ENCODE measurements at places on chromosomes 3 and 15.

DNA sequence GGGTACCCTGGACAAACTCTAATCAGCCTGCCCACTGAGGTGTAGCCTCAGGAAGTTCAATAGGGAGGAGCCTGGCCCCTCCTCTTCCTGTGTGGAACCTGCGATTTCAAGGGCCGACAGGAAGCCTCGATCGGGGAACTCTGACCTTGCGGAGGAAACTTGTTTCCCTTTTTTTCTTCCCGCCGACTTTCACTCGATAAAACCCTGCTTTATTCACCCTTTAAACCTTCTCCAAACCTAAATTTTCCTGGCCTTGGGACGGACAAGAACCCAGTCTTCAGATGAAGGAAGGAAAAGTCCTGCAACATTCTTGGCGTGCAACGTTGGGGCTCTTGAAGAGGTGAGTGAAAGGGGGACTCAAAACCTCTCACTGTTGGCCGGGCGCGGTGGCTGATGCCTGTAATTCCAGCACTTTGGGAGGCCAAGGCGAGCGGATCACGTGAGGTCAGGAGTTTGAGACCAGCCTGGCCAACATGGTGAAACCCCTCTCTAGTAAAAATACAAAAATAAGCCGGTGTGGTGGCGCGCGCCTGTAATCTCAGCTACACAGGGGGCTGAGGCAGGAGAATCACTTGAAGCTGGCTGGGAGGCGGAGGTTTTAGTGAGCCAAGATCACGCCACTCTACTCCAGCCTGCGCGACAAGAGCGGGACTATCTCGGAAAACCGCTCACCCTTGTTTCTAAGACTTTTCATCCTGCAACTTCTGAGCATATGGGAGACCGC lies 208.2 kb downstream of the ZNF385D start:
- DNase-seq, result no peak

GRCh38 chr3:159323848-159324247 lies 522.0 kb downstream of the MFSD1 start:
- no peak for DNase-seq

DNA sequence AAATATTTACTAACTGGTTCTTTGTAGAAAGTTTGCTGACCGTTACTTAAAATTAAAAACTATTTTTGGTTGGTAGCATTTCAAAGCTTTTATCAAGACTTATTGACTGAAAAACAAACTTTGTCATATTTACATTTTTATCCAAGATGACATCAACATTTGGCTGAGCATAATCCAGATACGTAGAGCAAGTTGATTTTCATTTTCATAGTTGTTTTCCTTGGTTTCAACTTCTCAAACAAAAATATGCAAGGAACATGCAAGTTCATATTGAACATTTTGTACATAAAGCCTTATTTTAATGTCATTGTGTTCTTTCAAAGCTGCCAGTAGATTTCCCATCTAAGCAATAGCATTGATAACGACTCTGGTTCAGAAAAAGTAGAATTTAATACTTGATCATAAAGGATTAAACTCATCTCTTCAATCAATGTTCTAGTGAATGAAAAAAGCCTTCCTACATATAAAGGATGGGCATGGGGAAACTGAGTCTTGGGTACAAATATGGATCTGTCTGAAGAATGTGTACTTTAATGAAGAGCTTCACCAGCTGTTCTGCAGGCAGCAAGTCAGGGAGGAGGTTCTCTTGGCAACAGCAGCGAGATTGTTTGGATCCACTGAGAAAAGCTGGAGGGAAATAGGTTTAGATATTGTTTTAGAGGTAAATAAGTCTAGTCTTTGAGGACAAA lies 5.6 kb downstream of the RAB8B start:
- no peak for DNase-seq

DNA sequence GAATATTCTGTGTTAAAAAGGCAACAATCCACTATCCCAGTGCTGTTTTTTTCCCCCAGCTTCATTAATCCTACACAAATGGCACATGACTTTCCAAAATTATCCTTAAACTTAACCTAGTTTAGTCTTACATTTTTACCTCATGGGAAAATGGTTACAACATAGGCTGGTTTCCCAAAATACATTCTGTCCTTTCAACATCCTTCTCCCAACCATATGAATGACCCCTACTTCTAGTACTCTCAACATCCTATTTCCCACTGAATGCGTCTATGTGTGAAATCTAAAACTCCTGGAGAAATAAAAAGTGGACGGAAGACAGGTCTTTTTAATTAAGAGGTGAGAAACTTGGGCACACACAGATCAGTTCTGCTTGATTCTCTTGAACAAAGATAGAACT lies 33.3 kb downstream of the ATOSA start:
- no peak for DNase-seq

GRCh38 chr15:51368751-51369450 lies 27.4 kb downstream of the GLDN start:
- DNase-seq, result no peak

DNA sequence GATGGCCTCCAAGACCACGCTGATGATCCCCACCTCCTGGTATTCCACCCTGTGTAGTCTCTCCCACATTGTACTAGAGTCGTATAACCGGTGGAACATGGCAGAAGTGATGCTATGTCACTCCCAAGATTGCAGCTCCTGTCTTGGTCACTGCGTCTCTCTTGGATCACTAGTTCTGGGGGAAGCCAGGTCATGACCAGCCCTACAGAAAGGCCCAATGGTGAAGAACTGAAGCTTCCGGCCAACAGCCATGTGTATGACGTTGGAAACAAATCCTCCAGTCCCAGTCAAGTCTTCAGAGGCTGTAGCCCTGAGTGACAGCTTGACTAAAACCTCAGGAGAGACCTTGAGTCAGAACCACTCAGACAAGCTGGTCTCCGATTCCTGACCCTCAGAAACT lies 61.9 kb upstream of the FNDC3B start:
- DNase-seq, result no peak

DNA sequence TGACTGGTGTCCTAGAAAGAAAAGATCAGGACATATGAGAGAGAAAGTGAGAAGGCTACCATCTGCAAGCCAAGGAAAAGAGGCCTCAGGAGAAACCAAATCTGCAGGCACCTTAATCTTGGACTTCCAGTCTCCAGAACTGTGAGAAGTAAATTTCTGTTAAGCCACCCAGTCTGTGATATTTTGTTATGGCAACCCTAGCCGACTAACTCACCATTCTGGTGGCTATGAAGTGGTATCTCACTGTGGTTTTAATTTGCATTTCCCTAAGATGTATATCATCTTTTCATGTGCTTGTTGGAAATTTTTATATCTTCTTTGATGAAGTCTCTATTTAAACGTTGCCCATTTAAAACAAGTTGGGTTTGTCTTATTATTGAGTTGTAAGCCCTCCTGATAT lies 40.6 kb downstream of the ILDR1 start:
- no peak for DNase-seq

GRCh38 chr3:135896613-135897012 lies 68.9 kb upstream of the PPP2R3A start:
- no peak for DNase-seq

- no peak for DNase-seq
Observed at GRCh38 chr3:111227216-111227615, 155.6 kb downstream of the NECTIN3 start.

- no peak for DNase-seq
Observed at GRCh38 chr3:46105306-46105919, 78.1 kb upstream of the XCR1 start.

GRCh38 chr3:133573054-133573628 lies 345 bp upstream of the CDV3 start:
- no peak for DNase-seq

DNA sequence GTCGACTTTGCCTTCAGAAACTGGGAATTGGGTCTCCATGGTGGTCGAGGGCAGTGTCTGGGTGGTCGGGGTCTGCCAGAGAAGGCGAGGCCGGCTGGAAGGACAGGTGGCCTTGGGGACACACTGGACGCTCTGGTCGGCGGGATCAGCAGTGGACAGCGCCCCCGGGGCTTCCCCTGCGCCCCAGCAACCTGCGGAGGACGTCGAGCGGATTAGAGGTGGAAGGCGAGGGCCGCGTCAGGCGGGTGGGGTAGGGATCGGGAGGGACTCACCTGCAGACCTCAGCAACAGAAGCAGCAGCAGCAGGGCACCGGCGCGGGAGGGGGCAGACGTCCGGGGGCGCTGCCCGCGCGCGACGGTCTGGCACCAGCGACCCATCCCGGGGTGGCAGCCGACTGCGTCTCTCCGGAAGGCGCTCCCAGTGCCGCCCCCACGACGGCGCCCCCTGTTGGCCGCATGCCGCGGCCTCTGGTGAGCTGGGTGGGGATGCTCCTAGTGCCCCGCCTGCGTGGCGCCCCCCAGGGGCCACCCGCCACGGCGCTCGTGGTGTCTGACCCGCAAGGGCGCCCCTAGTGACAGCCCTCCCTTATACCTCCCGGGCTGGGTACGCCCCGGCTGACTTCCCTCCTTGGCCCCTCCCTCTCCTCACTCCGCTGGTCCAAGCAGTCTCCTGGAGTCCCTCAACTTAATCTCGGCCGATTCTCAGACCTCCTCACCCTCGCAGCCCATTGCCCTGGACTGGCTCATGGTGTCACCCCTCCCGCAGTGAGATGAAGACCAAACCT lies at the start of gene PRSS50:
Gene PRSS50 (minus strand): TSS at position 423 of the 785 bp plus-strand sequence. CDS start 45 bp downstream, at position 378.
- no peak for DNase-seq

- DNase-seq, result no peak
Observed at GRCh38 chr3:177473184-177473583, 275.9 kb upstream of the TBL1XR1 start.

- DNase-seq, result no peak
Observed at GRCh38 chr3:56691165-56692000, 8.3 kb upstream of the TASOR start.

- peak; percentile 81 for DNase-seq
Observed at GRCh38 chr3:144031938-144032337, 60.3 kb downstream of the DIPK2A start.

GRCh38 chr3:161893972-161894371 lies 397.4 kb downstream of the OTOL1 start:
- no peak for DNase-seq

- no peak for DNase-seq
Observed at GRCh38 chr3:37347941-37348340, 173.6 kb upstream of the LRRFIP2 start.

- no peak for DNase-seq
Observed at GRCh38 chr15:35956056-35956455, 410.1 kb upstream of the DPH6 start.

GRCh38 chr15:77874063-77874462 lies 203.4 kb downstream of the TBC1D2B start:
- no peak for DNase-seq

- no peak for DNase-seq
Observed at GRCh38 chr3:23325466-23326065, 122.4 kb downstream of the UBE2E2 start.

DNA sequence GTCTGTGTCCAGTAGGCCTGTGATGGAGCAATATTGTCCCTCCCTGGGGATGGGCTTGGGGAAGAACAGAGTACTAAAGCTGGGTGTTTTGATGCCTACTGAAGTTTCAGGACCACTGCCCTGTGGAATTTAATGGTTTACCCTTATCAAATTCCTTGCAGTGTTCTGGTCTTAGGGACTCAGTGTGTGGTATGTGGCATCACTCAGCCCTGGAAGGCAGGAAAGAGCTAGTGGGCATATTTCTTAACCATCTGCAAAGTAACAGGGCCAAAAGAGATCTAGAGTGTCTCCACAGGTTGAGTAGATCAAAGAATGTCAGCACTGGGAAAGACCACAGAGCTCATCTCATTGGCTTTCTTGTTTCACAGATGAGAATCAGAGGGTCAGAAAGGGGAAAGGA lies 11.8 kb upstream of the SCN10A start:
- no peak for DNase-seq

DNA sequence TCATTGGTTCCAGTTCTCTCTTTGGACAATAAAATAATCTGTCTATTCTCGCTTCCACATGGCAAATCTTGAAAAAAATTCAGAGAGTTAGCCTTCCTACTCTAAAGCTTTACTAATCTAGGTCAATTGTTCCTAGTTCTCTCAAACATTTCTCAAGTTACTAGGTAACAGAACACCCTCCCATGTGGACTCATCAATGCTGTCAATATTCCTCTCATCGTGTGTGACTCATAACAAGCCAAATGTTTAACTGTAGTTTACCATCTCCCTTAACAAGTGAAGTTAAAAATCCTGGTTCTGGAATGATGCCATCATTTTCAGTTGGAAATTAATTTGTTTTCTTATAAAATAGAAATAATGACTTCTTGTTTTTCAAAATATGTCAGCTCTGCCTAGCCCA lies 438.6 kb downstream of the ROBO1 start:
- peak; percentile 56 for DNase-seq

GRCh38 chr15:89487791-89488190 lies 8.6 kb downstream of the RHCG start:
- DNase-seq, result no peak

DNA sequence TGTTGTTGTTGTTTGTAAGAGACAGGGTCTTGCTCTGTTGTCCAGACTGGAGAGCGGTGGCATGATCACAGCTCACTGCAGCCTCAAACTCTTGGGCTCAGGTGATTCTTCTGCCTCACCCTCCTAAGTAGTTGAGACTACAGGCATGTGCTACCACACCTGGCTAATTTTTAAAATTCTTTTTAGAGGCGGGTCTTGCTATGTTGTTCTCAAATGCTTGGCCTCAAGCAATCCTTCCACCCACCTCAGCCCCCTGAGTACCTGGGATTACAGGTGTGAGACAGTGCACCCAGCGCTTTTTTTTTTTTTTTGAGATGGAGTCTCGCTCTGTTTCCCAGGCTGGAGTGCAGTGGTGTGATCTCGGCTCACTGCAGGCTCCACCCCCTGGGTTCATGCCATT lies 46.7 kb downstream of the TMOD3 start:
- no peak for DNase-seq

DNA sequence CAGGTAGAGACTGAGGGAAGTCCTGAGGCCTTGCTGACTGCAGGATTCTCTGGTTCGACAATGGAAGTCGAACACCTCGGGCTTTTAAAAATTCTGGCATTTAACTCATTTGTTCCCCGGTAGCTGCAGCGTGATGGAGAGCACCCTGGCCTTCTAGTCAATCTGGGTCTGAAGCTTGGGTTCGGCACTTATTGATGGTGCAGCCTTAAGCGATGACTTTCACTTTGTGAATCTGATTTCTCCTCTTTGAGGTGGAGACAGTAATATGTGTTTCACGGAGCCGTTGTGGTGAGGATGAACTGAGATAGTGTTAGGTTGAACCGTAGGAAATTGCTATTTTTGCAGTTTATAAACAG lies 621 bp upstream of the PARP6 start:
- DNase-seq, result no peak

- DNase-seq, result no peak
Observed at GRCh38 chr15:41578736-41579383, 19.8 kb downstream of the TYRO3 start.

- no peak for DNase-seq
Observed at GRCh38 chr3:69915726-69916125, 83.8 kb upstream of the SAMMSON start.

GRCh38 chr3:184525337-184526087 lies 36.1 kb upstream of the EPHB3 start:
- DNase-seq, result no peak

GRCh38 chr15:29115093-29115991 lies 154.3 kb downstream of the NSMCE3 start:
- no peak for DNase-seq

GRCh38 chr3:33128706-33129105 lies 14.9 kb downstream of the CRTAP start:
- no peak for DNase-seq

DNA sequence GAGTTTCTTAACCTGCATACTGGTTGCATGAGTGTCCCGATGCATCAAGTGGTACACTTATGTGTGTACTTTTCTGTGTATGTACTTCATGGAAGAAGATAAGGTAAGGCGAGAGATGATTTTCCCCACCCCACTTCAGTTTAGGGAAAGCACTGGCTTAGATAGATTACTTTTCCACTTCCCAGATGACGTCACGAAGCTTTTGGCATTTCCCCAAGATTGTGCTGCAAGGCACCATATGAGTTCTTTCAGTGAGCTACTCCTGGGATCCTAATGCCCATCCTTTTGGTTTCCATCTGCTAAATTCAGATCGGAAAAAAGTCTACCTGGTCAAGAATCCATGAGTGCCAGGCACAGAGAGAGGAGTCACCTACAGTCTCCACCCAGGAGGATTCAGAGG lies 4.5 kb downstream of the IL17RB start:
- DNase-seq, result no peak

All from NCI-H446 treated with DMSO at 0.1 percent for 48 hours (cell line).